Stimulated activated CD4-positive, alpha-beta T cell treated with anti-CD3 and anti-CD28 coated beads, Interleukin-2, amount 100 ng/mL, for 4 hours (primary cell): ENCODE measurements at places on chromosomes 12 and 14.

- DNase-seq, result no peak
These were observed 273.9 kb upstream of the MIS18BP1 start for GRCh38 chr14:45526715-45527549.

- no peak for DNase-seq
These were observed 377.5 kb downstream of the ALG10 start for GRCh38 chr12:34399631-34400410.

DNA sequence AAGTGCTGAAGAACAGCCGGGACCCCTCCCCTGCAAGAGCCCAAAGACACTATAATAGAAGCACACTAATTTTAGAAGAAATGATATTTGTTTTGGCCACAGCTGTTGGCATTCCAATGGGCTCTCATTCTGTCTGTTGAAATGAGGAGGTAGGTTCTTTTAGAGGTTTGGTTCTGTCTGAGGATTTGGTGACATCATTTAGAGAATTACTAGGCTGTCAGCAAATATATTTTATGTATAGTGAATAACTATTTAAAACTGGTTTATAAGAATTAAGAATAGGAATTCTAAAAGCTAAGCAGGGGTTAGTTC is 200.7 kb upstream of the SLC38A2 start:
- no peak for DNase-seq

- DNase-seq, result no peak
These were observed 3.0 kb downstream of the ARG2 start for GRCh38 chr14:67622675-67623074.

GRCh38 chr12:65168681-65169319 is 583 bp upstream of the LEMD3 start:
- no peak for DNase-seq

DNA sequence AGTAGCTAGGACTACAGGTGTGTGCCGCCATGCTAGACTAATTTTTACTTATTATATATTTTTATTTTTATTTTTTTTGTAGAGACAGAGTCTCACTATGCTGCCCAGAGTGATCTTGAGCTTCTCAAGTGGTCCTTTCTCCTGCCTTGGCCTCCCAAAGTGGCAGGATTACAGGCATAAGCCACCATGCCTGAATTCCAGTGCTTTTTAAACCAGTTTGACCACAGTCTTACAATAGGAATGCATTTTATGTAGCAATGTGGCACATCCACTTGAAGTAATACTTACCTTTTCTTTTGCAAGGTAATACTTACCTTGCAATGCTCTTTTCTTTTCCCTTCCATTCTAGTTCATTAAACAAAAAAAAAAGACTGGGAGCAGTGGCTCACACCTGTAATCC is 38.0 kb upstream of the CPM start:
- DNase-seq, result no peak

DNA sequence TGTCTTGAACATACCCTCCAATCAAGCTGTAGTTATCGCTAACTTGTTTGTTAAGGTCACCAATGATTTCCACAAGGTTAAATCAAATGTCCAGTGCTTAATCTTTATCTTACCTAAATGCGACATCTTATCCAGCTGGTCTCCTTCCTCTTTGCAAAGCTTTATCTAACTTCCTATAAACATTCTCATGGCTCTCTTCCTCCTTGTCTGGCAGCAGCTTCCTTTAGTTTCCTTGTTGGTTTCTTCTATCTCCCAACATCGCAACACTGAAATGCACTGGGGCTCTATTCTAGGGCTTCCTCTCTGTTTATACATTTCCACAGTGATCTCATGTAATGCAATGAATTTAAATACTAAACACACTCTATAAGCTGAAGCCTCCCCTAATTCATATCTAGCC is 28.7 kb downstream of the UBE2N start:
- no peak for DNase-seq

DNA sequence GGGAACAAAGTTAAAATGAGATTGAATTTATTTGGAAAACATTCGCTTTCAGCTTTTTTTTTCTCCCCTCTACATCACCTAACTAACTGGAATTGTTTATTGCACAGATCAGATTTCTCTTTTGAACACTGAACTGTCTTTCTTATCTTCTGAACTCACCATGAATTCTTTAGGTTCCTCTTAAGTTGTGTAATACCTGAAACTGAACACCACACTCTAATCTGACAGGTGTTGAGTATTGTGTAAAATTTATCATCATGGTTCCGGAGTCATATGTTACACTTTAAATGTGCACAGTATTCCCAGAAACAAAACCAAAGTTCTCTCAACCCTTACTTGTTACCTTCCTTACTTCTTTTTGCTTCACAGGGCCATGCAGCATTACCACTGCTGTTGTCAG is 66.8 kb downstream of the TGFB3 start:
- DNase-seq, result no peak

- DNase-seq, result no peak
These were observed 51.2 kb downstream of the SLC2A13 start for GRCh38 chr12:40054555-40055227.

GRCh38 chr14:32109676-32110547 is 32.8 kb downstream of the ARHGAP5 start:
- DNase-seq, result no peak

GRCh38 chr12:91874086-91874865 is 271.4 kb downstream of the BTG1 start:
- no peak for DNase-seq

DNA sequence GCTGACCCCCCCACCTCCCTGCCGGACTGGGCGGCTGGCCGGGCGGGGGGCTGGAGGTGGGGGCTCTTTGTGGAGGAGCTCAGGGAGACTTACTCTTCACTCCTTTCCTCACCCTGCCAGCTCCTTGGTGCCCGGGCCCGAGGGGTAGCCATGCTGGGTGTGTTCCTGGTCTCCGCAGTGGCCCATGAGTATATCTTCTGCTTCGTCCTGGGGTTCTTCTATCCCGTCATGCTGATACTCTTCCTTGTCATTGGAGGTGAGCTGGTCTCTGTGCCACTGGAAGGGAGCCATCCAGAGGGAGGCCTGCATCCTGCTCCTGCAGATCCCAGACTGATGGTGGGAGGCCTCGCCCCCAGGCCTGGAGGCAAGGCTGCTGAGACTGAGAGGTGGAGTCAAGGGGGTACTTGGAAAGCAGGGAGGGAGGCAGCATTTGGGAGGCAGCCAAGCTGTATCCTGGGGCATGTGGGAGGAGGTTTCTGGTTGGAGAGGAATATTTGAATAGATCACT is 19.7 kb downstream of the SOAT2 start:
- DNase-seq, result no peak

GRCh38 chr12:69619050-69619449 is 8.3 kb upstream of the LRRC10 start:
- DNase-seq, result no peak

DNA sequence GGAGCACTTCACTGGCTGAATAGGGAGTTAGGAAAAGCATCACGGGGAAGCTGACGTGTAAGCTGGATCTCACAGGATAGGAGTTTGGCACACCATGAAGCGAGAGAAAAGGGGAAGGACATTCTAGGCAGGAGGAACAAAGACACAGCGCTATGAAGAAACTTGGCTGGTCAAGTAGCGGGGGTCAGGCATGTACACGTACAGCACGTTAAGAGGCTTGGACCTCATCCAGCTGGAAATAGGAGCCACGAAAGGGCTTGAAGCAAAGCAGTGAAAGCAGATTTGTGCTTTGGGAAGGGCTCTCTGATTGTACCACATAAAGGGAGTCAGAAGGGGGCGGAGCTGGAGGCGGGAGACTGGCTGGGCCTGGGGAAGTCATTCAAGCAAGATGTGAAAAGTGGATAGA is 19.6 kb upstream of the GALNT8 start:
- no peak for DNase-seq

- DNase-seq, result no peak
These were observed 1104.7 kb downstream of the BCL11B start for GRCh38 chr14:98167275-98167674.

DNA sequence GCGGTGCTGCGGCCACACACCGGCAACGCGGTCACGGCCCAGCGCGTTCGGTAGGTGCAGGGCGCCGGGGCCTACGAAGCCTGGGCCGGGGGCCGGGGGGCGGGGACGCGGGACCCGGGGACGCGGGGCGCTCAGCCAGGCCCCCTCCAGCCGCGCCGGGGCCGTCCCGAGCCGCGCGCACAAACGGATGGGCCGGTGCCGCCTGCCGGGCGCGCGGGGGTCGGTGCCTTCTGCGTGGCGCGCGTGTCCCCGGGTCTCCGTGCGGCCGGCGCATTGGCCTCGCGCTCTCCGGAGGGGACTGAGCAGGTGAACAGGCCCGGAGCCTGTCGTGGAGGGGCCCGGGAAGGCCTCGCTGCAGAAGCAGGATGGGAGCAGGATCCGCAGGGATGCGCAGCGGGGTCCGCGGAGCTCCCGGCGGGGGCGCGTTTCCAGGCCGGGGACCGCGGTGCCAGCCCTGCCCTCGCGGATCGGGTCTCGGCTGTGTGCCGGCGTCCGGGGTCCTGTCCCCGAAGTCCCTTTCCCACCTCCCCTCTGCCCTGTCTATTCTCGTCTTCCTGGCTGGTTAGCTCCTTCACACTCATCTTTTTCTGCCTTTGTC is 421 bp downstream of the GLT1D1 start:
- DNase-seq, result no peak
